IPS-NIHi11 (cell line): ENCODE measurements at places on chromosomes 16 and 17.

- DNase-seq: peak; percentile 94
Measured at GRCh38 chr16:67666559-67667452, at the start of the genes C16orf86 and ENKD1. Gene C16orf86, plus strand, starts transcription at chr16:67666814. Its CDS starts 157 bp downstream, at chr16:67666971. Gene ENKD1, minus strand, starts transcription at chr16:67666750. Its CDS starts 308 bp downstream, at chr16:67666442.

DNA sequence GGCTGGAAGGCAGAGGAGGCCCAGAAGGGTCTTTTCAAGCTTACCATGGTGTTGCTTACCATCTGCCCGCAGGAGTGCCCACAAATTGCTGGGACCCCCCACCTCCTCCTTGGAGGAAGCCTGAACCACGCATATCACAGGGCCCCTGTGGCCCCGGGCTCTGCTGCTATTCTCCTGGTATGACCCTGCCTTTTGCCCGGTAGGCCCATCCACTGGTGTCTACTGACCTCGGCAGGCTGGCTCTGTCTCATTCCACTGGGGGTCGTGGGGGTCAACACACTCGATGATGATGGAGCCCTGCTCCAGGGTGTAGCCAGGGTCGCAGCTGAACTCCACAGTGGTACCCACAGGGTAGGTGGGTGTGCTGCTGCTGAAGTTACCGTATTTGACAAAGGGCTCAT lies 8.2 kb upstream of the PHF12 start:
- no peak for DNase-seq

DNA sequence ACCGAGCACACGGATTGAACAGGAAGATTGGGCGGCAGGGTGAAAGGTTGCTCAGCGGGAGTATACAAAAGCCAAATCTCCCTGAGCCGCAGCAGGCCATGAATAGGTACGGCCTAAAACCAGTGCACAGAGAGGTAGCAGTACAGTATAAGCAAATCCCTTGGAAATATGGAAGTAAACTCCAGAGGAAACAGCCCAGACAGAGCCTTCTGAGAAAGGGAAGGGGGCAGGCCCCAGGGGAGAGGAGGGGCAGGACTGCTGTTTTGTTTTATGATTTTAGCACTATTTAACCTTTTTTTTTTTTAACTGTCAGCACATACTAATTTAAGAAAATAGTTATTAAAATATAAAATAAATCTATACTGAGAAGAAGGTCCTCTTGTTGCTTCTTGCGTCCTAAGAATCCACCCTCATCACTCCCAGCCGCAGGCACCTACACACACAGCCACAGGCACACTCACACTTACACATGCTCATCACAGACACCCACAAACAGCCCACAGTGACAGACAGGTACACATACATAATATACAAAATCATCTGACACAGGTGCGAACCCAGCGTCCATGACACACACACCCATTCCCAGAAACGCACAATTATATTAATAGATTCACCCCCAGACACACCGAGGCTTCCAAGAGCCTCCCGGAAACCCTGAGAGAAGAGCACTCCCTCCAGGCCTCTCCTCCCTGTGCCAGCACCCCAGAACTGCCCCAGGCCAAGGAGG lies 12.8 kb downstream of the PLXDC1 start:
- DNase-seq: no peak

DNA sequence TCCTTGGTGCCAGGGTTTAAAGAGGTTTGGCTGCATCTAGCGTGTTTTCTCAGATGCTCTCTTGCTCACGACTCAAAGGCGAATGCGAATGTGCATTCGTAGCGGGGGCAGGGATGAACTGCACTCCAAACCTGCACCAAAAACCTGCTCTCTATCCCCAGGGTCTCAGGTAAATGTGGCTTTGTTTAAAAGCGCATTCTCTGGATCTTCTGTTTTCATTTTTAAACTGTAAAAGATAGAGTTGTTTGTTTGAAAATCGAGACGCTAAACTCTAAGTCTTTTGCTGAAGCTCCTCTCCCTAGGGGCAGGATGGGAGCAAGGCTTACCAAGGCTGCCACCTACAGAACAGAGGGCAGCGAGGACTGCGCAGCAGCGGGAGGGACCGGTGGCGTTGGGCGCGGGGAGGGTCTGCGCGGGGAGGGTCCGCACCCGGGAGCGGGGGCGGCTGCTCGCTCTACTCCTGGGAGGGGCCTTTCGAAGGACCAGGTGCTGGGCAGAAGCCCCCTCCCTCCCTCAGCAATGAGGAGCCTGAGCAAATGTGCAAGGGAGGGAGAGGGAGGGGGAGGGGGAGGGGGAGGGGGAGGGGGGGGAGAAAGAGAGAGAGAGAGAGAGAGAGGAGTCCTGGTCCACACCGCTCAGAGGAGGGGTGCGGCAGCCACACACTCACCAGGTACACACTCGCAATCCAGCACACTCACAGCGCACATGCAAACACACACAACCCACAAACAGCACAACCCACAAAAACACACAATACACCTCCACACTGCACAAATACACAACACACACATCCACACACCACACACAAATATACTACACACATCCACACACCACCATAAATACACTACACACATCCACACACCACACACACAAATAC lies 142.8 kb downstream of the GRIN2A start:
- DNase-seq: peak; percentile 75

GRCh38 chr17:9929871-9930270 lies 24.8 kb upstream of the RCVRN start:
- no peak for DNase-seq

- DNase-seq: peak; percentile 78
Measured at GRCh38 chr17:76132574-76133338, 8.3 kb downstream of the FOXJ1 start.

DNA sequence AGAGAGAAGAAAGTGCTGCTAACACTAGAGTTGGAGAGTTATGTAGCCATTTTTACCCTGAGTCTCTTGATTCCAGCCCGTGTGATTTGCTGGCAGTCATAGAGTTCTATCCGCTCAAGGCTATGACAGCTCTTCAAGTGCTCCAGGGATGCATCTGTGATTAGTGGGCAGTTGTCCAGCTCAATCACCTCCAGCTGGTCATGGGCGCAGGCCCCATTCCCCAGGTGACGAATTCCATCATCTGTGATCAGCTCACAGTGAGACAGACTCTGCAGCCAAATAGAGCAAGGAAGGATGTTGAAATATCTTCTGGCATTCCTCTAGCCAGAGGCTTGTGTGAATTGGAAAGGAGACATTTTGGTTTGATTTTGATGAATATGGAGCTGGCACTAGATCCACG lies 38.4 kb upstream of the STAC2 start:
- DNase-seq: no peak

DNA sequence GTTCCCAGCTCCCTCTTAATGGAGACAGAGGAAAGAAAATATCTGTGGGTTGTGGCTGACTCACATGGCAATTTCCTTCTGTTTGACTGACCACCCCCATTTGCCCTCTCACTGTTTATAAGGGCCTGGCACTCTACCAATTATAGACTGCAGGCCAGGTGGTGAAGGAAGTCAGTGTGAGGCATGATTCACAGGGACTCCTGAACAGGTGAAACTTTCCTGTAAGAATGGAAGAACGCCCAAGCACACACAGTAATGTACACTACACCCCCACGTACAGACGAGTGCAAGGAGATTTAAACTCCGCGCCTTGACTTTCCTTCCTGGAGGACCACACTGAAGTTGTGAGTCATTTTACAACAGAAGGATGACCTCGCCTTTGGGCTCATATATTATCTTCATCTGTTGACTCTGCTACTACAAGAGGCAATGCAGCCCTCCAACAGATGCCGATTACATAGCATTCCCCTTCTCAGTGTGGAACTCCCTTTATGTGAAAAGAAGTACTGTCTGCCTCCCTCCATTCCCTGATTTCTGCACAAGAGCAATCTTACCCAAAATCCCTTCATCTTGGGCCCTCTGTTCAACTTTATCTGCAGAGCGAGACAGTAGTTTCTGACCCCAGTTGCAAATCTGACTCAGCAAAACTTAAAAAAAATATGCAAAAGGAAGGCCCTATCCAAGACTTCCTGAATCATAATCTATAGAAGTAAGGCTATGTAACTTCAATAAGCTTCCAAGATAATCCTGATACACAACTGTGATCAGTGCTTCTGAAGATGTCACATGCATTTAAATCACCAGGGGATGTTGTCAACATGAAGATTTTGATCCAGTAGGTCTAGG lies 163.6 kb downstream of the SHISA6 start:
- DNase-seq: no peak
